ENCODE measurements at places on chromosomes 13 and 19.
A peak's percentile ranks its signal among the peaks of the same experiment; 100 is the strongest.

- DNase-seq, result no peak
Measured at GRCh38 chr19:28727480-28728159, 485.3 kb downstream of the UQCRFS1 start.

DNA sequence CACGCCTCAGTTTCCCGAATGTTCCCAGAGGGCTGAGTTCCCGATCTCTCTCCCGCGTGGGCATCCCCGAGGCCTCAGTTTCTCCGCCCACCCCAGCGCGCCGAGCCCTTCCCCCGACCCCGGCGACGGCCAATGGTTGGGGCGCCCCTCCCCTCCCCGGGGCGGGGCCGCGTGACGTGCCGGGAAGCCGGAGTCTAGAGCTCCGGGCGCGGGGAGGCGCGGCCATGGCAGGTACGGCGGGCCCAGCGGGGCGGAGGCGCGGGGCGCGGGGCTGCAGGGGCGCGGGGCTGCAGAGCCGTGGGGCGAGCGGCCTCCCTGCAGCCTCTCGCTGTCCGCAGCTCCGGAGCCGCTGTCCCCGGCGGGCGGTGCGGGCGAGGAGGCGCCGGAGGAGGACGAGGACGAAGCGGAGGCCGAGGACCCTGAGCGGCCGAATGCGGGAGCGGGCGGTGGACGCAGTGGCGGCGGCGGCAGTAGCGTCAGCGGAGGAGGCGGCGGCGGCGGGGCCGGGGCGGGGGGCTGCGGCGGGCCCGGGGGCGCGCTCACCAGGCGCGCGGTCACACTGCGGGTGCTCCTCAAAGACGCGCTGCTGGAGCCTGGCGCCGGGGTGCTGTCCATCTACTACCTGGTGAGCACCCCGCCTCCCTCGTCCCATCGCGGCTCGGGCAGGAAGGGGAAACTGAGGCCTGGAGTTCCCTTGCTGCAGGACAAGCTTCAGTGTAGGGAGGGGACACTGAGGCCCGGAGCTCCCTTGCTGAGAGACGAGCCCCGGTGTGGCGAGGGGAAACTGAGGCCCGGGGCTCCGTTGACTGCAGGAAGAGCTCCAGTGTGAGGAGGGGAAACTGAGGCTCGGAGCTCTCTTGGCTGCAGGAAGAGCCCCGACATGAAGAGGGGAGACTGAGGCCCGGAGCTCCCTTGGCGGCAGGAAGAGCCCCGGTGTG, at the start of gene MPND:
Gene MPND, plus strand, starts transcription at position 193 of the 938 bp plus-strand sequence. Its CDS starts 32 bp downstream, at position 225.
- DNase-seq, result peak; percentile 93

GRCh38 chr13:66477816-66478215, 752.3 kb downstream of the PCDH9 start:
- DNase-seq, result no peak

GRCh38 chr19:19628501-19629134, 598 bp upstream of the LPAR2 start:
- DNase-seq, result no peak

DNA sequence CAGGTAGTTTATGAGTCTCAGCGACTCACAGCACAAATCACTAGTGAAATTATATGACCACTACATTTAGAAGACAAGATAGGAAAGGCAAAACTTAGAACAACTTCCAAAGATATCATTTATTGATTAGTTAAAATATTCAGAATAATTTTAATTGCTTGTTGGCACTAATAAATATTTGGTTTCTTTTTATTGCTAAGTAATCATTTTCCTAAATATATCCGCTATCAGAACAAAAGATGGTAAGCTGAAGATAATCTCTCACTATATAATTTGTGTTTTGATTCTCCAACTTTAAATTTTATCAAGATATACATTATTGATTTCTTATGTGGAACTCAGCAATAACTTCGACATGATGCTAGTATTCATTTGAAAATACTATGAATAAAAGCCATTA, 248.5 kb downstream of the DIAPH3 start:
- no peak for DNase-seq

- no peak for DNase-seq
Measured at GRCh38 chr13:30366088-30366487, 56.2 kb upstream of the UBE2L5 start.

DNA sequence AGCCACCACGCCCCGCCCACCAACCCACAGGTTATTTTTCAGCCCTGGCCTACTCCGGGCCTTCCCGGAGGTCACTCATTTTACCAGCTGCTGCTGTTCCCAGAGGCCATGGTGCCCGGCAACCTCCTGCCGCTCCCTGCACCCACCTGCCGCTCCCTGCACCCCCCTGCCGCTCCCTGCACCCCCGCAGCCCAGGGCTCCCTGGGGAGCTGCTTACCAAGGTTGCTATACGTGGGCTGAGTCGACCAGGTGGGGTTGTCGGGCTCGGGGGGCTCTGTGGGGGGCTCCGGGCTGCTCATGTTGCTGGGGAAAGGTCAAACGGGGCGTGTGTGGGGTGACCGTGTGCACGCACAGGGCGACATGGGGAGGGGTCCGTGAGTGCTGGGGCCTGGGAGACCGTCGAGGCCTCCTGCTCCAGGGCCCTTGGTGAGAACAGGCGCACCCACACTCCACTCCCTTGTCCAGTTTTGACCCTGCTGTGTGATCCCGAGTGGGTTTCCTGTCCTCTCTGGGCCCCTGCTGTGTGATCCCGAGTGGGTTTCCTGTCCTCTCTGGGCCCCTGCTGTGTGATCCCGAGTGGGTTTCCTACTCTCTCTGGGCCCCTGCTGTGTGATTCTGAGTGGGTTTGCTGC, 1.2 kb downstream of the PEAK3 start:
- no peak for DNase-seq

GRCh38 chr13:27663947-27664346, 42.3 kb downstream of the POLR1D start:
- no peak for DNase-seq

GRCh38 chr19:41425174-41426115, 1.7 kb downstream of the B3GNT8 start:
- no peak for DNase-seq

DNA sequence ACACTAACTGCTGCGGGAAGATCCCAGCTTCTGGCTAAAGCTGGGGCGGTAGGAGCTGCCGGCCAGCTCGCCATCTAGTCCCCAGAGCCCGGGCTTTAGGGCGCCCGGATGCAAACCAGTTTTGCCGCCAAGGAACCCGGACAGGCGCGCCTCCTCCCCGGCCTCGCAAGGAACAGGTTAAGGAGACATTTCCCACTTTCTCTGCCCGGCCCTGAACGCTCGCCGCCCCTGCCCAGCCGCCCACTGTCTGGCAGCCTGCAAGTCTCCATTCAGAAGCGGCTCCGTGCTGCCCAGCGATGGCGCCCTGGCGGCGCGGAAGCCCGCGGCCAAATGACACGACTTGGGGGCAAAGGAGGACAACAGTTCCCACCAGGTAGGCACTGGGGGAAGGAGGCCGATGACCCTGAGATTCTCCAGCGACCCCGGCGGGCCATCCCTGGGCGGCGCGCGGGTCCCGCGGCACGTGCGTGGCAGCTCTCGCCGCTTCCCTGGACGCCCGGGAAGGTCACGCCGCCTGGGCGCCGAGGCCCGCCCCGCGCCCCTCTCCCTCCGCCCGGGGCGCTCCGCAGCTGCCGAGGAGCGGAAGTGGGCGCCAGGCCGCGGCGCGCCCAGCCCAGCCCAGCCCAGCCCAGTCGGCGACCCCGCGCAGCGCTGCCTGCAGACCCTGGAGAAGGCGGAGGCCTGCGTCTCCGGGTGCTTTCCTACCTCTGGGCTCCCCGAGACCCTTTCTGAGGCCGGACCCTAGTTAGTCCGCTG, 42.2 kb upstream of the HNRNPA1L2 start:
- DNase-seq, result no peak

DNA sequence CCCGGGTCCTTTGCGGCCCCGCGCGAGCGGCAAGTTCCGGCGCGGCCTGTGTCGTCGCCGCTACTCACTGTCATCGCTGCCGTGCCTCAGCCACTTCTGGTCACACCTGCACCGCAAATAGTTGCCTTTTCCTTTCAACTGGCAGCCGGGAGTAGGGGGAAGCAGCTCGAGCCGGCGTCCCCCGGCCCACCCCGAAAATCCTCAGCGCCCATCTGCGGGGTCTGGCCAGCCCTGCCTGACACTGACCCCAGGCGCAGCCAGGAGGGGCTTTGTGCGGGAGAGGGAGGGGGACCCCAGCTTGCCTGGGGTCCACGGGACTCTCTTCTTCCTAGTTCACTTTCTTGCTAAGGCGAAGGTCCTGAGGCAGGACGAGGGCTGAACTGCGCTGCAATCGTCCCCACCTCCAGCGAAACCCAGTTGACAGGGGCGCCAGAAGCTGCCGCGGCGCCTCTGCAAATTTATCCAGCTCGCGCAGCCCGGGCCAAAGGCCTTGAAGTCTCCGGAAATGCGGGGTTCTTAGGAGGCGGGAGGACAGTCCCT, 1.7 kb downstream of the PDX1 start:
- DNase-seq, result no peak

GRCh38 chr19:55368701-55369563, 1.3 kb downstream of the IL11 start:
- no peak for DNase-seq

DNA sequence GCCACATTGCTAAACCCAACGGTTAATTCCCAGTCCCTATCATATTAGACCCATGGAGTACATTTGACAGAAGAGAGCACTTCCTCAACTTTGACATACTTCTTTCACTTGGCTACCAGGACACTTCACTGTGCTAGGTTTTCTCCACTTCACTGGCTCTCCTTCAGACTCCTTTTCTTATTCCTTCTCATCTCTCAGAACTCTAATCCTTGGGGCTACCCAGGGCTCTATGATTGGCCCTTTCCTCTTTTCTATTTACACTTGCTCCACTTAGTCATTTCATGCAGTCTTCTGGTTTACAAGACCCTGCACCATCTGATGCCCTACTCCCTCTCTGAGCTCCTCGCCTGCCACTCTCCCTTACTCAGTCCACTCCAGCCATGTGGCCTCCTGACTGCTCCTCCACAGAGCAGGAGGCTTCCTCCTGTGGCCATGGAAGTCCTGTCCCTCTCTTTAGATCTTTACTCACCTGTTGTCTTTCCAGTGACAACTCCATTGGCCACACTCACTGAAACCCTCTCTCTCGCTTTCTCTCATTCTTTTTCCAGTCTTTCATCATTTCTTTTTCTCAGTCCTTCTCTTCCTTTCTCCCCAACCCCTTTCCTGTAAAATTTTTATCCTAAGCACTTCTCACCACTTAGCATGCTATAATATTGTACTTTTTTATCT, 90.4 kb downstream of the TBC1D4 start:
- DNase-seq, result no peak

DNA sequence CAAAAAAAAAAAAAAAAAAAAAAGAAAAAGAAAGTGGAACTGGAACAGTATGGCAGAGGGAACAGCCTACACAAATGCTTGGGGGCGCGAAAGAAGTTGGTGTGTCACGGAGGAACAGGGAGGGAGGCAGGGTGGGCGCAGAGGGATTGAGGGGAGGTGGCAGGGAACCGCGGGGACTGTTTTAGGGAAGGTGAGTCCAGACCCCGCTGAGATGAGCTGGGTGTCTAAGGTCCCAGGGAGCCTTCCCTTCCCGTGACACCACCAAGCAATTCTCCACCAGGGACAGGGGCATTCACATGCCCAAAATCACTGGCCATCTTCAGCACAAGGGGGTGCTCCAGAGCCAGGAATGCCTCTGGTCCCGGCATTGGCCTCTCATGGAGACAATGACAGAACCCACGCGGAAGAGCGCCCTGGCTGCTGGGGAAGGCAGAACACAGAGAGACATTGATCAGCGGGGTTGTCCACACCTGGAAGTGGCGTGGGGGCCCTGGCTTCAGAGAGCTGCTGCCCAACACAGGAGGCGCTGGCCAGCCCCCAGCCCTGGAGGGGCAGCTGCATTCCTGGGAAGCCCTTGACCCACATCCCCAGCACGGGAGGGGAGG, 6.9 kb downstream of the PEAK3 start:
- no peak for DNase-seq

DNA sequence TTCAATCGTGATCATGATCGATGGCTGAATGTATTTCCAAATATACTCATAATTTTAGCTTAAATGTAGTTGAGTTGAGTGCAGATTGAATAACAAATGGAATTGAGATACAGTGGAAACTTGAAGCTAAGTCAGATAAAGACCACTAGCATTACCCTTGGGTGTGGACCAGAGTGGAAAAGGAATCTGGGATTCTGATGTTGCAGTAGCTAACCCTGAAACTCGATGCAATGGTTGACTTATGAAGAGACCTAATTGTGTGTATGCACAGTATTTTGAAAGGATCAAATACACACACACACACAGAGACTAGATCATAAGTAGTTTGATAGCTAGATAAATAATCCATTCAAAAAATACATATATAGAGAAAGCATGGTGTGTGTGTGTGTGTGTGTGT, 135.8 kb downstream of the RXFP2 start:
- DNase-seq, result no peak

GRCh38 chr13:106691861-106692260, 123.9 kb upstream of the ARGLU1 start:
- no peak for DNase-seq

GRCh38 chr19:47644199-47644598, 35.3 kb downstream of the BICRA start:
- DNase-seq, result no peak

GRCh38 chr13:59510386-59510785, 653.3 kb downstream of the DIAPH3 start:
- DNase-seq, result no peak

GRCh38 chr19:38455031-38455430, 21.5 kb downstream of the RYR1 start:
- DNase-seq, result no peak

DNA sequence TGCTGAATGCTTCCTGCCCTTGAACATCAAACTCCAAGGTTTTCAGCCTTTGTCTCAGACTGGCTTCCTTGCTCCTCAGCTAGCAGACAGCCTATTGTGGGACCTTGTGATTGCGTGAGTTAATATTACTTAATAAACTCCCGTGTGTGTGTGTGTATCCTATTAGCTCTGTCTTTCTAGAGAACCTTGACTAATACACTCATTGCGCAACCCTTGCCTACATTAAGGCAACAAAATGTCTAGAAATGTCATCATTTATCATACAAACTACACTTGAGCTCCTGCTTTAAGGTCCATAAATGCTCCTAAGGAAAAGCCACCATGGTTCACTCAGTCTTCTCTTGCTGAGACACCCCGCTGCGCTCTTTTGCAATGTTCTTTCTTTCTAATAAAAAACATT, 2861.0 kb downstream of the PCDH9 start:
- DNase-seq, result no peak

DNA sequence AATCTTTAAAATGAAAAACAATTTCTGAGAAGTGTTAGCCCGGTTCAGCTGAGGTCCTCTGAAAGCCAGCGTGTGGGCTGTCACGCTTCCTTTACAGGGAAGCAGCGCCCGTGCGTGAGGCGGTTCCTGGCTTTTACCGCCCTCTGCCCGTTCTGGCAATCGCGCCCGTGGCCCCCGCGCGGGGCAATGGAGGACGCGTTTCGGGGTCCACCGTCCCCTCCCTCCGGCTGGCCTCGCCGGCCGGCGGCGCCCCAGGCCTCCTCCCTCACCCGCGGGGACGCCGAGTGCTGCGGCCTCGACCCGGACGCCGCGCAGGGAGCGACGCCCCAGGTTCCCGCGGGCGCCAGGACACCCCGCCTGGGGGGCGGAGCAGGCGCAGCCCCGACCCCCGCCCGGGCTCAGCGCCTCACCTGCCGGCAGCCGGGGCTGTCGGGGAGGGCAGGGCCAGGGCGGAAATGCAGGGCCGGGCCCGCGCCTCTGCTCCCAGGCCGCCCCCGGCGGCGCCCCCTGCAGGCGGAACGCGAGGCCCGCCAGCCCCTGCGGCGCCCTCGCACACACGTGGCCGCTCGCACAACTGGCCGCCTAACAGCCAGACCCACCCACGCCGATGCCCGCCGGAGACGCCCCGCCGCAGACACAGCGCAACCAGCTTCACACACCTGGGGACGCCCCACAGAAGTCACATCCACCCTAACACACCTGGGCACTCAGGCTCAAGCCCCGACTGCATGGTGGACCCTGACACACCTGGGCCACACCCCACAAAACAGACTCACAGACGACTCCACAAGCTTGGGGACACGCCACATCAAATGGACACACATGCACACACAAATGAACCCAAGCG, at the start of gene GGACT:
Gene GGACT, minus strand, starts transcription at position 459 of the 847 bp plus-strand sequence. CDS start 56,198 bp downstream, outside the sequence.
- peak; percentile 75 for DNase-seq

GRCh38 chr13:89066868-89067466, 1395.8 kb downstream of the SLITRK5 start:
- no peak for DNase-seq

Data from stimulated activated CD4-positive, alpha-beta T cell treated with anti-CD3 and anti-CD28 coated beads, Interleukin-12 subunit alpha, Interleukin-12 subunit beta, amount 100 ng/mL, for 48 hours (primary cell).